Activated gamma-delta T cell treated with Interleukin-2 at 50 U/mL for 16 hours (primary cell): ENCODE measurements at places on chromosomes 13 and 19.

GRCh38 chr13:101149735-101150384 is 266.4 kb downstream of the NALCN start:
- no peak for DNase-seq

DNA sequence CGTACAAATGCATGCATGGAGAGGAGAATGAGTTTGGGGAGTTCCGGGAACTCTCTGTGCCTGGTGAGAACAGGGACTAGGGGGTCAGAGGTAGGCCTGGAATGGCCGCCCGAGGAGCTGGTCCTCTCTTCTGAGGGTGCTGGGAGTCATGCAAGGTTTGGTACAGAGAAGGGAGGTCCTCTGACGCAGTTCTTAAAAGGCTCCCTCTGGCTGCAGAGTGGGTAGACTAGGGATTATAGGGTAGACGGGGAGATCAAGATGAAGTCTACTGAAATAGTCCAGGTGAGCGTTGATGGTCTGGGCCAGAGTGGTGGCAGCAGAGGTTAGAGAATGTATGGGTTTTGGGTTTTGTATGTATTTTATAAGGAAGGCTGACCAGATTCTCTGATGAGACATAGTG is 796 bp downstream of the ZNF304 start:
- no peak for DNase-seq

- DNase-seq = no peak
Observed at GRCh38 chr13:30725326-30726085, 9.8 kb upstream of the ALOX5AP start.

DNA sequence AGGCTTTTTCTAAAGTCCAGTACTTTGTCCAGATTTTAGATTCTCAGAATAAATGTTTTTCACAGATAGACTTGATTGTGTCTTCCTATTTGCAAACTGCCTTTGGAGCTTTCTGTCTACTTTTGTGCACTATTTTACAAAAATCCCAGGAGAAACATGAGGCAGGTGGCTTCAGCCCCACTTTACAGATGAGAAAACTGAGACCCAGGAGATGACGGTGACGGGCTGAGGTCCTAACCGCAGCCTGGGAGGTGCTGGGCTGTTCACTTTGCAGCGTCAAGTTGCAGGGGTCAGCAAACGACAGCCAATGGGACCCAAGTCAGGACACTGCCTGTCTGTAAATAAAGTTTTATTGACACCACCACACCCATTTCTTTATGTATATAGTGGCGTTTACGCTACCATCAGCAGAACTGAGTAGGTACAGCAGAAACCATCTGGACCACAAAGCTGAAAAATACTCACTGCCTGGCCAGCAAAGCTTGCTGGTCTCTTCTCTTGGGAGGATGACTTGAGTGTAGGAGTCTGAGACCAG is 6.8 kb upstream of the KDM4B start:
- no peak for DNase-seq

- no peak for DNase-seq
Observed at GRCh38 chr13:74219566-74219965, 85.4 kb upstream of the KLF12 start.

DNA sequence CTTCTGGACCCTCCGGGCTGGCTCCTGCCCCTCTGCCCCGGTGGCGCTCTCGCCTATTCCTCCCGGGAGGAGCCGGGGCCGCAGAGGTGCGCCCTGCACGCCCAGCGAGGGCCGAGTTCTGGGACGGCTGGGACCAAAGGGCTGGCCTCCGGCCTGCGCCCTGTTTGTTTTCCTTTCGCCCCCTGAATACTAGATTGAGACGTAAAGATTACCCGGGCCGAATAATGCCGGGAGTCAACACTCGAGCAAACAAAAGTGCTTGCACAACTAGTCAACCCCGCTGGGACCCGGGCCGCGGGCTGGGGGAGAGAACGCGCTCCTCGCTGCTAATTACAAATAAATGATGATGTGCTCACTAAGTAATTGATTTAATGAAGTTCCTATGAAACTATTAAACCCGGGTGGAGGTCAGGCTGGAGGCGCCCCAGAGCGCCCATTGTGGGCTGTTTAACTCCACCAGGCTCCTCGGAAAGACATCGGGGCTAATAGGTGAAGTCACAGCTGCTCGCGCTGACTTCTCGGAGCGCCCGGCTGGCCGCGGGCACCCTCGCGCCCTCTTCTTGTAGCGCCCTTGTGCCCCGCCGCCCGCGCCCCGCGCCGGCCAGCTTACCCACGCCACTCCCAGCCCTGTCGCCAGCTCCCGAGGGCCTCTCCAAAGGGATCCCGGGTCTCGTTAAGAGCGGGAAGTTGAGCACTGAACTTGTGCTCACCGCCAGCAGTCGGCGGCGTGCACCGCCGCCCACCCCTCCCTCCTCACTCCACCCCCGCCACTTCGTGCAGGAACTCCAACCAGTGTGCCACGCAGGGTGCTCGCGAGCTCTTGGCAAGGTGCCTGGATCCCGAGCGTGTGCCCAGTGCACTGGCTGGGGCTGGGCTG is 14.9 kb downstream of the ZIC5 start:
- DNase-seq = no peak

GRCh38 chr13:46129124-46129523 is 24.3 kb upstream of the CPB2 start:
- no peak for DNase-seq

- DNase-seq = no peak
Observed at GRCh38 chr19:49772850-49773432, 6.1 kb downstream of the AP2A1 start.

DNA sequence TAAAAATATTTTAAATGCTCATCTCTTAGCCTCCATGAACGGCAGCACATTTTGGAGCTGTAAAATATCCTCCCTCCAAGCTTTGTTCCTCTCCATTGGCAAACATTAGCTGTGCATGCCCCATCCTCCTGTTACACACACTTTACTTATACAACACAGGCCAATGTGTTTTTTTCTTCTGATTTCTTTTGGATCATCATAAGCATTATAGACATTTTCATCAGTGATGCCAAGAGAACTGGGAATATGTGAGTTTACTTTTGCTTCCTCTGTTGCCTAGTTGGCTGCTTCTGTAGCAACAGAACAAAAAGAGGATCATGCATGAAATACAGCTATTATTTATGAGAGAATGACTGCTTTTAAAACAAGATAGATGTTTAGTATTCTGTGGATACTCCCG is 142.6 kb downstream of the PCDH9 start:
- DNase-seq = no peak

DNA sequence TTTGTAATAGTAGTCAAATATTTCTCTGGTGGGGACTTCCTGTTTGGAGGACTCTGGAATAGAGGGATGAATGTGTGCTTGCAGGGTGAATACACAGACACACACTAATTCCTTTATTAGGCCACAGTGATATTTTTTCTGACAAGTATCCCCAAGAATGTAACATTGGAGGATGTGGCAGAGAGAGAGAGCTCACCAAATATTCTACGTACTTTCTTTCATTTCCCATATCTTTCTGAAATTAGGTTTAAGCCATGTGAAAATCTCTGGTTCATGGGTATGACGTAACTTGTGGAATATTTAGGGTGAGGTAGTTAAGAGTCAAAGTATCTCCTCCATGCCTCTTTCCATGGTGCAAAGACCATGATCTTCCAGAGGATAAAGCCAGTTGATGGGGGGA is 463.4 kb downstream of the DIAPH3 start:
- no peak for DNase-seq

DNA sequence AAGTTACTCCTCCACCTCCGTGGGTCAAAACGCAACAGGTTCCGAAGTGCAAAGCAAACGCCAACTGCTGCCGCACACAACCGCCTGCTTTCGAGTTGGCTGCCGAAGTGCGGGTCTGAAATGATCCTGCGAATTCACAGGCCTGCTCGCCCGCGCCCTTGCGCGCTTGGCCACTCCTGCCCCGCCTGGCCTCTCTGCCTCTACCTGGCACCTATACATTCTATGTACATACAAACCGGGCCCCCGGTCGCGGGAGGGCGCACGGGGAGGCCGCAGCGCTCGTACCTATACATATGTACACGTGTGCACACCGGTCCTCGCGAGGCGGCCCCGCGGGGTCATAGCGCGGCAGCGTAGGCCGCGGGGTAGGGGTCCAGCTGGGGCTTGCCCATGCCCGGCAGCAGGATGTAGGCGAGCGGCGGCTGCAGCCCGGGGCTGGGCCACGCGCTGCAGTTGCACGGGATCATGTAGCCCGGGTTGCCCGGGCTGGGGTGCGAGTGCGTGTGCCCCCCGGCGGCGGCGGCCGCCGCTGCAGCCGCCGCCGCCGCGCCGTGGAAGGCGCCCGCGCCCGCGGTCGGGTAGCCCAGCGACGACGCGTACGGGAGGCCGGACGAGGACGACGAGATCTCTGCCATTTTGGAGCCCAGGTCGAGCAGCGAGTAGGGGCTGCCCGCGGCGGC is 1.3 kb downstream of the SOX21 start:
- no peak for DNase-seq

DNA sequence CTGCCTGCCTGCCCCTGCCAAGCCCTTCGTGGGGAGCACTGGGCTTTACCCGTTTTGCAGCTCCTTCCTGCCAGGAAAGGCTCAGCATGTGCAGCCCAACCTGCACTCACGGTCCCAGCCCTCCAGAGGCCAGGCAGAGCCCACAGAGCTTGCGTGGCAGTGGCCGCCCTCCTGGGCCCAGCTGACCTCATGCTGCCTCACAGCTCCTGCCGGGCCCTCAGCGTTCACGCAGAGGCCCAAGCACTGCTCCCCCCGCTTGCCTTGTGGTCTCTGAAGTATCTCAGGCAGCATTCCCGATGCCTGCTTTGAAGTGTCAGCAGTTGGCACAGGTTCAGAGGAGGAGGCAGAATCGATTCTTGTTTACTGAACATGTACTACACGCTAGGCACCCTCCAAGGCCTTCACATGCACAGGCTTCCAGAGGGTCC is 32.5 kb downstream of the CAPN12 start:
- no peak for DNase-seq

- DNase-seq = no peak
Observed at GRCh38 chr19:42140125-42140754, 8.0 kb upstream of the POU2F2 start.

GRCh38 chr19:52651956-52652355 is 13.8 kb upstream of the ZNF83 start:
- no peak for DNase-seq

- DNase-seq = no peak
Observed at GRCh38 chr13:82436099-82436585, 1446.1 kb downstream of the SLITRK1 start.

GRCh38 chr13:28753208-28753892 is 34.6 kb upstream of the SLC46A3 start:
- DNase-seq = no peak

DNA sequence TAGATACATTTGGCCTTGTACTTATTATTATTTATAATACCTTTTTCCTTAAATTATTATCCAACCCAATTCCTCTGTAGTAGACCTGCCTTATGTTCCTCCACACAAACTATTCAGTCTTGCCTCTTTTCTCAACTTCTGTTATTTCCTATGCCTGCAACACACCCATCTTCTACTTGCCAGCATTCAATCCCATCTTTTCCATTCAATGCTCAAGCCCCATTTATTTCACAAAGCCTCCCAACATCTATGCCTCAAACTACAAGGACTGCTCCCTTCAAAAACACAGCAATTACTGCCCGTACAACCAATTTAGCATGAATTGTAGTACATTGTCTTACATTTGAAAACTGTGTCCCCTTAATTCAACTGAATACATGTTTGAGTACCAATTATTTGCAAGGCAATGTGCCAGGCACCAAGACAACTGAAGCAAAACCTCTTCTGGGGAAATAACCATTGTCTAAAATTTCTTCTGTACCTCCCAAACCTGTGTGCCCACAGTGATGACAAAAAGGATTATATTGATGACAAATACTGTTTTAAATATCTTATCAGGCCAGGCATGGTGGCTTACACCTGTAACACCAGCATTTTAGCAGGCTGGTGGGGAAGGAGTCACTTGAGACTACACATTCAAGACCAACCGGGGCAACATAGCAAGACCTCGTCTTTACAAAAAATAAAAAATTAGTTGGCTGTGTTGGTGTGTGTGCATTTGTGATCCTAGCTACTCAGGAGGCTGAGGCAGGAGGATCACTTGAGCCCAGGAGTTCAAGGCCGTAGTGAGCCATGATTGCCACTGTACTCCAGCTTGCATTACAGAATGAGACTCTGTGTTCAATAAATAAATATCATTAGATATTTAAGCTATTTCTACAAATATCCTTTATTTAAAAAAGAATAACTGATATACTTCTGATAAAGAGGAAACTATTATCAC is 35.1 kb downstream of the ELF1 start:
- DNase-seq = no peak

- DNase-seq = no peak
Observed at GRCh38 chr13:73967397-73968165, 166.6 kb downstream of the KLF12 start.

DNA sequence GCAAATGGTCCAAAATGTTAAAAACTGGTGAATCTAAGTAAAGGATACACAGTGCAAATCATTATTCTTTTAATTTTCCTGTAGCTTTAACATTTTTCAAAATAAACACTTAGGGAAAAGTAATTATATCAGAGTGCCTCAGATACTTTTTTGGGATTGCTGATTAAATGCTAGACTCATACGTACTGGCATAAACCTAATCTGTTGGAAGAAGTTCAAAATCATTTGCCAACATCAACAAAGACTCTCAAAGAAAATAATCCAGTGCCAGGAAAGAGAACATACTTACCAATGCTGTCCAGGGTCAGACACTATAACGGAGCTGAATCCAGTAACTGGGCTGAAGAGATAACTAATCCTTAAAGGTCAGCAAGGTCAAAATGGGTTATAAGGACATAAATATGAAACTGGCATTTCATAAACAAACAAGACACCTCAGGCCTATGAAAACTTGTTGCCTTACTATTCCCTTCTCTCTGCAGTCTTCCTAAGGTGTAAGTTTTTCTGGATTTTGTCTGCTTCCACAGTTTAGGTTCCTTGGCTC is 3.3 kb upstream of the ZNF420 start:
- no peak for DNase-seq

DNA sequence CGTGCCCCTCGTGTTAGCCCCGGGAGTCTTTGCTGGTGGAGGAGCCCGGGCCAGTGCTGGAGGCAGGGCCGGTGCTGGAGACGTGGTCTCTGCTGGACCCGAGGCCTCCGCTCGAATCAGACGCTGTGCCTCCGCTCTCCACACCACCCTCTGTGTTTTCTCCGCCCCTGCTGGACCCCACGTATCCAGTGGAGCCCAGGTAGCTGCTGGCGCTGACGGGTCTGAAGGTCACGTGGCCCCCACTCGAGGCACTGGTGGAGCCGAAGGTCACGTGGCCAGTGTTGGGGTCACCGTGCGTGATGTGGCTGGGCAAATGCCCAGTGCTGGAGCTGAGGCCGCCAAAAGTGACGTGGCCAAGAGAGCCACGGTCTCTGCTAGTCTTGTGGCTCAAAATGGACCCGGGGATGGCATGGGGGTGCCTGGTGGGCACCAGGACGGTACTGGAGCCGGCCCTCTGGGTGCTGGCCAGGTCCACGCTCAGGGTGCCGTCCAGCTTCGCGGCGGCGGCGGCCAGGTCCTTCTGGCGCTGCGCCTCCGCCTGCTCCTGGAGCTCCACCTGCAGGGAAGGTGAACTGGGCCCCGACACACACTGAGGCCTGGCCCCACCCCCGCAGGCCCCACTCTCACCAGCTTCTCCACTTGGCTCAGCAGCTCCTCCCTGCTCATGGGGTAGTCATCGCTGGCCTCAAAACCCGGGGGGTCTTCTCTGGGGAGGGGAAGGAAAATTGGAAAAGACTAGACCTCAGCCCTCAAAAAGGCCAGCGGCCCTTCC is 27.3 kb downstream of the ZNF114 start:
- DNase-seq = no peak
